ENCODE measurements at places on chromosomes 4 and X.

- no peak for DNase-seq
These were observed 34.7 kb downstream of the CRMP1 start for GRCh38 chr4:5858020-5858769.

DNA sequence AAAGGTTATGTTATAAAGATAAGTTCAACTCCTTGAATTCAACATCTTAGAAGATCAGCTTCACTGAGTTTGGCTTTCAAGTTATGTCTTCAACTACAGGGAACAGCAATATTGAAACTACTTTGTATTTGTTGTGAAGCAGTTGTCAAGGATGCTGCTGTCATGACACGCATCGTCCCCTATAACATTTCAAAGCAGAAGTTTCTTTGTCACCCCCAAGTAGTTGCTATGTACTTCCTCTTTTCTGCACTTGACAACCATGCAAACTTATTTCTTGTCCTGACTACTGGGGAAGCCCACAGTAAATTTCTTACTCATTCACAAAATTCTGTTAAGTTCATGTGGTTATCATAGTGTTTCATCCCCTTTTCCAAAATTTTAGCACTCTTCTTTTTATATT, 14.3 kb downstream of the ANTXR2 start:
- peak; percentile 78 for DNase-seq

DNA sequence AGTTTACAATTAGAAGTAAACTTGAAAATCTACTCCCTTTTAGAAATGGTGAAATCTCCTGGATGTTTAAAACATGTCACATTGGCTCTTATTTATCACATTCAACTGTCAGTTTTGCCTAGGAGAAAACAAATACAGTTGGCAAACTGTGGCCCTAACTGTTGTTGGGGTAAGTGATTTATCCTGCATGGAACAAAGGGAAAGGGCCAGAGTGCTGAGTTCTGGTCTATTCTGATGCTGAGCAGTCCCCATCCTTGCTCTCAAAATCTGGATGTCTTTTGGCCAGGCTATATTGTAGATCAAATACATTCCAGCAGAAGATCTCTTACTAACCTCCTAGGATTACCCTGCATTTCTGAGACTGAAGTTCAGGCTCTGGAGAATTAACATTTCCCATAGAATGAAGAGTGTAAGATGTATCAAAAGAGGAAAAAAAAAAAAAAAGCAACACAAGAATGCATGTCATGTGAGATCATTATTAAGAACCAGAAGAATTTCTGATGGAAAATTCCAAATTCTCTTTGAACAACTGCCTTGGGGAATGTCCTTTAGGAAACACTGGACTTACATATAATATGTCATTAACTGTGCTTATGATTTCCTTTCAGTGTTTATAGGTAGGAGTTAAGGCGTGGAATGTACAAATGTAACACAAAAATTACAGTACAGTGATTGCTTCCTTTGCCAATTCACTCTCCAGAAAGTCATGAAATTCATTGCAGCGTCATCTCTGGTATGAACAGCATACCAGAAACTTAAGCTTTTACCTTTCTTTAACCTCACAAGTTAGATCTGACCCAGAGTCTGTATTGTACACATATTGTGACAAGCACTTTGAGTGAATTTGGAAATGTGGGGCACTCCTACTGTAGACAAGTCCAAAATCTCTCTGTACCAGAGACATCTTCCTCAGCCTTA, 1012.5 kb upstream of the LCORL start:
- DNase-seq, result no peak

DNA sequence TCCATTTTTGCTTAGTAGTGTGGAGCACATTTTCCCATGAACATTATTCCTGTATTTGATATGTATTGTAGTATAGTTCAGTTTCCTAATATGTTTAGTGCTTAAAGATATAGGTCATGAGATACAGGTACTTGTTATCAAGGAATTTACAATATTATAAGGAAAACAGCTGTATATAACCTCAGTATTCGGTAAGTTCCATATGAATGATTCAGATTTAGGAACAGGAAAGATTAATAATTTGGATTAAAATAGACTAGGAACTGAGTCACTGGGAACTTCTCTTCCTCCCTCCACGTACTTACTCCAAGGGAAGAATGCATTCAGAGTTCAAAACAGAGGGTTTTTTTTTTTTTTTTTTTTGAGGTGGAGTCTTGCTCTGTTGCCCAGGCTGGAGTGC, 20.0 kb downstream of the DIAPH2 start:
- peak; percentile 41 for DNase-seq

GRCh38 chrX:32545101-32545500, 666.2 kb downstream of the DMD start:
- no peak for DNase-seq

DNA sequence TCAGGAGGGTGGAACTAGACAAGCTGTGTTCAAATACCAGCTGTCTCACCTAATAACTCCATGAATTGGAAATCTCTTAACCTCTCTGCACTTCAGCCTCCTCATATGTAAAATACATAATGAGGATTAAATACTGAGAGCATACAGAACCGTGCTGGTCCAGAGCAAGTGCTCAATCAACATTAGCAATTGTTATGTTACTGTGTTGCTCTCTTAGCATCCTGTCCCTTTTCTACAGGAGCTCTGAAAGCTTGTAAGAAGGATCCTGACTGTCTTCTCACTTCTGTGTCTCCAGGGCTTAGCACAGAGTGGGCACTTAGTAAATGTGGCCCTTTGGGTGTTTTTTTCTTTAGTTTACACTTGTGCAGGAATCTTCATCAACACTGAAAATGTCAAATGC, 1456.1 kb upstream of the IGFBP7 start:
- no peak for DNase-seq

DNA sequence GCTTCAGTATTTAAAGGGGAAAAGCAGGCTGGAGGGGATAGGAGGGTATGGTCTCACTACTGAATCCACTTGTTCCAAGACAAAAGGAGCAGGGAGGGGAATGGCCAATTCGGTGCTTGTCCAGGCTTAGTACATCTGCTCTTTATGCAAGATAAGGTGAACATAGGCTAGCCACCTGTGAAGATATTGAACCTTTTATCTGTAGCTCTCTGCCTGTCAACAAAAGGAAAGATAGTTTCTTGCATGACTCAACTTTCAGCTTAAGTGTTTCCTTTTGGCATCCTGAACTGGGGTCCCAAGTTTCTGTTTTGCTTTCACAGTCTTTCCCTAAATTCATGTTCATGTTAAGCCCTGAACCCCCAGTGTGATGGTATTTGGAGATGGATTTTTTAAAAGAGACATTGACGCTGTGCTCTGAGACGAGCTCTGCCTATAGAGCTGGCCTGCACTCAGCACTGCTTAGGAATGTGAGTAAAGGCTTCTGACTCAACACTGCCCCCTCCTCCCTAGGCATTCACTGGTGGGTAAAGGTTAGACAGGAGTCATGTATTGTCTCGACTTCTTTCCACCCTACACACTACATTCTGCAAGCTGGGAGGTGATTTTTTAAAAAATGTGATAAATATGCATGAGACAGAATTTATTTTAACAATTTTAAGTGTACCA, 28.2 kb downstream of the FAM149A start:
- no peak for DNase-seq

- DNase-seq, result no peak
These were observed 34.5 kb downstream of the INTS12 start for GRCh38 chr4:105674011-105674410.

DNA sequence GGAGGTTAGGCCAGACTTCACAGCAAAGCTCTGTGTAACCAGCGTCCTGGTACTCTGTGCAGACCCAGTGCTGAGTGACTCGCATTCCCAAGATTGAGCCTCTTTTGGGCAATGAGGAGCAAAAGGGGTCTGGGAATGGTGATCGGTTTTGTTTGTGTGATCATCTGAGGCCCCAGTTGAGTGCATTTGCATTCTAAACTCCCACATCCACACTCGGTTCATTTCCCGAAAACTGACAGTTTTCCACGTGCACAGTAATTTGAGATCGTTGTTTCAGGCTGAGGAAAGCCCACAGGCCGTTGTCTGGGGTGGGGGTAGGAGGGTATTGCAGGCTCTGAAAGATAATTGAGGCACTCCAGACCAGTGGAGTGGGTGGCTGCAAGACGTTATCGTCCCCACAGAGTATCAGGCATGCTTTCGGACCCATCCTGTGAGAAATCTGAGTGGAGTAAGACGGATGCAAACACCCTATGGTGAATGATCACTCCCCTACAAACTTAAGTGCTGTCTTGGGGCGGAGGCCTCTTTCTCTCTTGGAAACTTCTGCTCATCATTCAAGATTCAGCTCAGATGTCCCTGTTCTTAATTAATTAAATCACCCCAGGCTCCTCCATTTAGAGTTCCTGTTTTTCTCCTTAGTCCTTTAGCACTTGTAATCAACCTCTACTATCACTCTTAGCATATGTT, 96.1 kb downstream of the AFF1 start:
- DNase-seq, result no peak

DNA sequence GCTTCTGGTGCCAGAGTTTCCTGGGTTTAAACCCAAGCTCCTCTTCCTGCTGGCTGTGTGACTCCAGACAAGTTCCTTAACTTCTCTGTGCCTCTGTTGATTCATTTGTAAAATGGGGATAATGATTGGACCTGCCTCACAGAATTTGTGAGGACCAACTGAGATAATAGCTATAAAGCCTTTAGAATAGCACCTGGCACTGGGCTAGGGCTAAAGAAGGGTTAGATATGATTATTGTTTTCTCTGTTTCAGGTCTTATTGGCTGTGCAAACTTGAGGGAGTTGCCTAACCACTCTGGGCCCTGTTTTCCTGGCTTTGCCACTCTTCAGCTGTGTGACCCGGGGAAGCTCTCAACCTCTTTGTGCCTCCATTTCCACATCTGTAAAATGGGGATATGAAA, 37.8 kb downstream of the LGI2 start:
- DNase-seq, result no peak

DNA sequence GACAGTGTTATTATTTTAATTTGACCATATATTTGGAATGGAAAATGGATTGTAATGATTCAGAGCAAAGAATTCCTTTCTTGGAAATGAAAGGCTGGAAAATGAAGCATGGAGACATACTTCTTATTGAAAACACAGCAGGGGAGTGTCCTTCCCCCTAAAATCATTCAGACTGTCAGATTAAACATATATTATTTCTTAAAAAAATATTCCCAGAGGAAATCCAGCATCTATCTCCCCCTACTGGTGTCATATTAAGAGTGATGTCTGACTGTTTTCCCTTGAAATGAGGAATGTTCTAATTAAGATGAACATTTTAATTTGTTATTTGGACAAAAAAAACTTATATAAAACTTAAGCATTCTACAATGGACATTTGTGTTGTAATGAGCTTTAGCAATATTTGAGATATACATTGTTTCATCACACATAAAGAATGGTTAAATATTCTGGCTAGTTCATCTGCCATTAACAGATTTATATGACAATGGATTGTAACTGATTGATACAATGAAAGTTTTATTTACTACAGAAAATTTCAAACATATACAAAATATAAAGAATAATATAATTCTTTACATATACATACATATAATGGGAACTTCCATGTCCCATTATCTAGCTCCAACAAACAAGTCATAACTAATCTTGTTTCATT, 264.6 kb downstream of the SPRY1 start:
- peak; percentile 47 for DNase-seq

DNA sequence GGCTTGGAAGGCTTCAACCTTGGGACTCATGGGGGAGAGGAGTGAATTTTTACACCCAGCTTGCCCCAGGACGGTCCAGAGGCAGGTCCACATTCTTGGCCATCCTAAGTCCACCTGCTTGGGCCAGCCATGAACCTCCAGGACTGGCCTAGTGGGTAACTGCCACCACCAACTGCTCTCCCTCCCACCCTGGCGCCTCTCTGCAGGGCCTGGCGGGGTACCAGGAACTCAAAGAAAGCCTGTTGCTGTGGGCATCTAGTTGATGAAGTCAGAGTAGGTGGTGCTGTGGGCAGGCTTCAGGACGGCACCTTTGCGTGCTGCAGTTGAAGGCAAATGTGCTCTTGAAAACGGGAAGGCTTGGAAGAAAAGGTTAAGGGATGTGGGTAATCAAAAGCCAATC, 12.0 kb downstream of the BCOR start:
- no peak for DNase-seq

- no peak for DNase-seq
These were observed 61.9 kb upstream of the FAM47B start for GRCh38 chrX:34880656-34881055.

GRCh38 chr4:27828843-27829242, 968.2 kb downstream of the STIM2 start:
- no peak for DNase-seq

- no peak for DNase-seq
These were observed 127.9 kb downstream of the IL13RA2 start for GRCh38 chrX:114889481-114889880.

- no peak for DNase-seq
These were observed 118.4 kb downstream of the COX18 start for GRCh38 chr4:72951147-72951546.

GRCh38 chr4:118957722-118958445, 69.2 kb downstream of the SYNPO2 start:
- DNase-seq, result no peak

- DNase-seq, result no peak
These were observed 5.8 kb upstream of the CCNG2 start for GRCh38 chr4:77151241-77151640.

DNA sequence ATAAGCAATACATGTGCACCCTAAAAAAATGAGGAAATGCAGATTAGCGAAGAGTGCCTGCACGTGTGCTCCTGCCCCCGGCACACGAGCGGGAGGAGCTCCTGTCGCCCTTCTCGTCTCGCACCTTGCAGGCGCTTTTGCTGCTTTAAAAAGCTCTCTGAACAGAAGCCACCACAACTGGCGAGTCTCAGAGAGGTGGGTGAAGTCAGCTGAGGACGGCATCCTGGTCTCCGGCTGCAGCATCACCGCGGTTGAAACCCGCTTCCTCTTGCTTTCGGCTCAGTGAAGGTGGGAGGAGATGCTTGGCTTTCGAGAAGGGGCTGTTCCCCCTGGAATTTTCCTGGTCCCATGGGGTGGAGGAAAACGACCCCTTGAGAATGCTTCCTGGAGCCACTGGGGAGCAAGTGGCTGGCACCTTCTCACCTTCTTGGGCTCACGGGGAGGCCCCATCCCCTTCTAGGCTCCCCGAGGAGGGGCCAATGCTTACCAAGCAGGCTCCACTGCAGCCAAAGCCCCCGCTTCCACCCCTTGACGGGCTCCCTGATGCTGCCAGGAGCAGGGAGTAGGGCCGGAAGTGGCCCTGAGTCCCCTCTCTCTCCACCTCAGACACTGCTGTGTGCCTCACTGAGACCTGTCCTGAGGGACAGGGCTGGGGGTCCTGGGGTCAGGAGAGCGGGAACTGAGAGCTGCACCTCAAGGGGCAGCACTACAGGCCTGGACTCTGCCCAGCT, 29.2 kb upstream of the MXD4 start:
- peak; percentile 7 for DNase-seq

DNA sequence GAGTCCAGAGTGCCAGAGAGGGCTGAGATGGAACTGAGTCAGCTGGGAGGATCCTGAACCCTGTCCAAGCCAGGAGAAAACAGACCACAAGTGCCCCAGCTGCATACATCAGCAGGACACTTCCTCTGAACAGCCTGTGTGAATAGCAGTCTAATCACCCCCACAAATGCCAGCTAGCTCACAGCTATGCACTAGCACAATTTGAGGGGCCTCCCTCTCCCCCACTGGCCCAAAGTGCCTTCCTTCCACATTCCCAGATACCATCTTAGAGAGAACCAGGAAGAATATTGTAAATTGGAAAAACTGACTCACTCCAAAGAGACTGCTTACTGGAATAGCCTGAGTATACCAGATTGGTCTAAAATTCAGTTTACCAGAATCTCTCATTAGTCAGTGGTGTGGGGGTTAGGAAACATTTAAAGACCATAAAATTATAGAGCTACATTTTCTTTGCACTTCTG, 292.6 kb upstream of the KLF3 start:
- peak; percentile 7 for DNase-seq

- DNase-seq, result peak; percentile 24
These were observed 29.2 kb downstream of the IGFBP7 start for GRCh38 chr4:57080781-57081650.

Measured in suppressor macrophage treated with lipopolysaccharide for 1 hour (primary cell).